ENCODE measurements at places on chromosomes 13 and 19.

DNA sequence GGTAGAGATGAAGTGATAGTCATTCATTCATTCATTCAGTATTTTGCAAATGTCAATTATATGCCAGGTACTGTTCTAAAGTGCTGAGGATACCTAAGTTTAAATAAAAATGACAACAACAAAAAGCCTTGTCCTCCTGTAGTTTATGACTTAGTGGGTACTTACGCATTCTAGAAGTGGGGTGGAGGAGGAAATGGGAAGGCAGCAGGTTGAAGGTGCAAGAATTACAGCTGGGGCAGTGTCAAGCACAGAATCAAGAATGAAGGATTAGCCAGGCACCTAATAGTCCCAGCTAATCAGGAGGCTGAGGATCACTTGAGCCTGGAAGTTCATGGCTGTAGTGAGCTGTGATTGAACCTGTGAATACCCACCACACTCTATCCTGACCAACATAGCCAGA is 90.7 kb upstream of the STARD13 start:
- DNase-seq, result no peak

- no peak for DNase-seq
Observed at GRCh38 chr19:2477732-2478191, 1.8 kb downstream of the GADD45B start.

DNA sequence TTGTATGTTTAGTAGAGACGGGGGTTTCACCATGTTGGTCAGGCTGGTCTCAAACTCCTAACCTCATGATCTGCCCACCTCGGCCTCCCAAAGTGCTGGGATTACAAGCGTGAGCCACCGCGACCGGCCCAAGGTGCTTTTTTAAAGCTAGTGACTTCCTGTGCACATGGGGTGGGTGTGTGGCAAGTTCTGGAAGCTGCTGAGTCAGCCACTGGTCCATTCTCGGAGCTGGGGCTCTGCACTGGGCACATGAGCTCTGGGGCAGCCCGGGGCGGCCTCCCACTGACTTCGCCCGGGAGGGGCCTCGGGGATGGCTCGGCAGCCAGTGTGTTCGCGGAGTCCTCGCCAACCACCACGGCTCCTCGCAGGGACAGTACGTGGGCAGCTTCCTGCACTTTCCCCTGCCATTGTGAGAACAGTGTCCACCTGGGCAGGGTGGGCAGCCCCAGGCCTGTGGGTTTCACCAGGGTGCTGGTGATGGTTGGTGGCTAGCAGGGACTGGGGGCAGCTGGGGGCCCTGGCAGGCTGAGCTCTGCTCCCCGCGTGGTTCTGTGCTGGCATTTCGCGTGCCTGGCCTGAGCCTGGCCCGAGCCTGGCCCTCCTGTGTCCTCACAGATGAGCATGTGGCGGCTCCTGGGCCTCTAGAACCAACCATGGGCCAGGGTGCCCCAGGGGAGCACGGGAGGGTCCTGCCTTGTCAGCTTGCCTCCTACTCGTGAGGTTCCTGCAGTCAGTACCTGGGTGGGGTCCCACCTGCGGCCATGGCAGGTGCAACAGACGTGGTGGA is 12.2 kb downstream of the CBARP start:
- DNase-seq, result no peak

DNA sequence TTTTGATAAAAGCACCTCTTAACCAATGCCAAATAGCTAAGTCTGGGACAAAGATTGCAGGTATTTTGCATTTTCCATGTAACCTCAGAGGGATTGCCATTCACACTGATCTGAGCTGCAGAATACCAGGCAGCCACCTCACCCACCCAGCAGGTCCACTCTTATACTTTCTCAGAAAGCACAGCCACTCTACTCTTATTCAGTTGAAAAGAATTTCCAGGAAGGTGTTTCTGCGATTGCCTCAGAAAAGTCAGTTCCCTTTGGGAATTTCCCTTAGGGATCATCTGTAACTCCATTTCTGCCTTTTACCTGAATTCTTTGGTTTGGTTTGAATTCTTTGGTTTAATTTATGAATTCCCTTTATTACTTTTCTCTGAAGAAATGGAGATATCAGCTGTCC is 904 bp upstream of the ALOX5AP start:
- no peak for DNase-seq

- no peak for DNase-seq
Observed at GRCh38 chr19:46631481-46631880, 4.5 kb downstream of the GNG8 start.

DNA sequence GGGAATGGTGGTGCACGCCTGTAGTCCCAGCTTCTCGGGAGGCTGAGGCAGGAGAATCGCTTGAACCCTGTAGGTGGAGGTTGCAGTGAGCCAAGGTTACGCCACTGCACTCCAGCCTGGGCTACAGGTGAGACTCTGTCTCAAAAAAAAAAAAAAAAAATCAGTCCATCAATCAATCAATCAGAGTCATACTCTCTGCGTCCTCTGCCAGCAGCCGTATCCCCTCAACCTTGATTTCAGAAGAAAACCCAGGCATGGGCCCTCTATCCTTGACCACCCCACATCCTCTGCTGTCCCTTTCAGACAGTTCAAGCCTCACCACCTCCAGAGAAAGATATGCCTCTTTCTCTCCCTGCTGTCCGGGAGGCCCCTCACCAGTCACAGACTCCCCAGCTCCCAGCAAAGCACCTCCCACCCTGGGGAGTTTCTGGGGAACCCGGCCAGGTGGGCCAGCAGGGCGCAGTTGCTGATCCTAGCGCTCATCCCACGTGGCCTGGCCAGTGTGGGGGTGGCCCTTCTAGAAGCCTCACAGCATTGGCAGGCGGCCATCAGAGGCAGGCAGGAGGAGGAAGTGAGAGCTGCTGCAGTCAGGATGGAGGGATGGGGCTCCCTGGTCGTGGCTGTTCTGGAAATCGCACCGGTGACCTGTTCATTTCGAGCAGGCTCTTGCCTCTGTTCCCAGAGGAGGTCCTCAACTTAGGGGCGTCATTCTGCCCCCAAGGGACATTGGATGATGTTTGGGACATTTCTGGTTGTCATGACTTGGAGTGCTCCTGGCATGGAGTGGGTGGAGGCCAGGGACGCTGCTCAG is 10.2 kb upstream of the JSRP1 start:
- DNase-seq, result no peak

DNA sequence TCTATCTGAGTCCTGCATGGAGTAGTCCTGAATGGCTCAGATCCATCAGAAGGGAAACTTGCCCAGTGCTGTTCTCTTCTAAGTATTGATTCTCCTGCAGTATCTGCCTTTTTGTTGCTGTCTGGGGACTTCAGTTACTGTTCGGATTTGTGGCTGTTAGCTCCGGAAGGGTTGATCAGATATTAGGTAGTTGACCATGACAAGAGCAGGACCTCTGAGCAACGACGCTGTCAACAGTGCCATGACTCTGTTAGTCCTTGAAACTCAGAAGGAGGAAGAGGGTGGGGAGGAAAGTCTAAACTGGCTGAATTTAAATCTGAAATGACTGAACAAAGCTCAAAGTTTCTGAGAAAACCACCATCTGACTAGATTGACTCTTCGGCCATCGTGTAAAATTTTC is 42.2 kb downstream of the CCNE1 start:
- no peak for DNase-seq

DNA sequence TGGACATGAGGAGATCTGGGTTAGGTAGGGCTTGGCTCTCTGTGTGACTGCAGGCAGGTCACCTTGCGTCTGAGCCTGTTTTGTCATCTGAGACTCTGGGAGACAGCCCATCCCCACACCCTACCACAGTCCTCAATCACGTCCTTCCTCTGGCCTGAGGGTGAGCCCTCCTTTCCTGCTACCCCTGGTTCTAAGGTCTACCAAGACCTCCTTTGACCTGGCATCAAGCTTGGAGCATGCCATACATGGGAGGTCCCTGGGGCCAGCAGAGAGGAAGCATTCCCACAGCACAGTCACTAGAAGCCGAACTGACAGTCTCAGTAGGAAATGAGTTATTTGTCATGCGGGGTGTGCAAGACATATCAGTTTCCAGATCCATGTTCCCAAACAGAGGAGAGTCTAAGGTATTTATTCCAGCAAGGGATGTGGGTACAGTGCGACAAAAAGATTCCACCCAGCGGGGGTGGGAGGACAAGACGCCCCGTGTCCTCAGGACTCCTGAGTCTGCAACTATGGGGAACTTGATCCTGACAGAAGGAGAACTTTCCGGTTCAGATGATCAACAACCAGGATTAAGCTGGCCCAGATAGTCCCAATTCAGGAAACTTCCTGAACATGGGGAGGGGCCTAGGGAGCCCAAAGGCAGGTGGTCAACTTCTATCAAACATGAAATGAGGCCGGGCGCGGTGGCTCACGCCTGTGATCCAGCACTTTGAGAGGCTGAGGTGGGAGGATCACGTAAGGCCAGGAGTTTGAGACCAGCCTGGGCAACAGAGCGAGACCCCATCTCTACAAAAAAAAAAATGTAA is 9.5 kb downstream of the ARRDC2 start:
- DNase-seq, result no peak

GRCh38 chr19:10110972-10111317 is 548 bp upstream of the P2RY11 start:
- DNase-seq, result no peak

- no peak for DNase-seq
Observed at GRCh38 chr13:48304143-48304876, 759 bp downstream of the RB1 start.

DNA sequence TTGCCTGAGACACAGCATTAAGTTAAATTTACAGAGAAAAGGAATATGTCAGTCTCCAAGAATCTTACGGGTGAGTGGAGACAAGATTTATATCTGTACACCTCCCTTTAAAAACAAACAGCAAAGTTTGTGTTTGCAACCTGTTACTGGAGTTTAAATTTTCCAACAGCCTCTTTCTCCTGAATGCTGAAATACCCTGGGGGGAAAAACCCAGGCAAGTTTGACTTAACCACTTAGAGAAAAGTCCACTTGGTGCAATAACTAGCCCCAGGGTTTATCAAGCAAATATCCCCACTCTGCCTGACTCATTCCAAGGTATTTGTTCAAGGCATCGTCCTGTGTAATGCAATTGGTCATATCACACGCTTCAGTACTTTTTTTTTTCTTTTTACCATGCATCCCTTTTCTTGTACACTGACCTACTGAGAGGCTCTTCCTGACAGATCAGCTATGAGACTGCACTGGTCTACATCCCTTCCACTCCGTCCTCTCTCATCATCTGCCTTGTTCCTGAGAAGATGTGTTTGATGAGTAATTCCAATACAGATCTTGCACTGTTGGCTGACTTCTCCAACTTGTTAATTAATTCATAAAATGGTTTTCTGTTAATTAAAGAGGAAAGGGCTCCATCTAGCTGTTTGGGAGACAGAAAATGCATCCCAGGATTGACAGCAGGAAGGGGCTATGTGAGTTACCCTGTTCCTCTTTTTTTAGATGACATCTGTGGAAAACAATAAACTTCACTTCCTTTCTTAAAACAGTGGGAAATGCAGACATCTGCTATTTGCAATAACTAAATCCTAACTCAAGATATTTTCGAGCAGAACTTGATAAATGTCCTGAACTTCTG is 212.5 kb upstream of the IRS2 start:
- DNase-seq, result peak; percentile 73

DNA sequence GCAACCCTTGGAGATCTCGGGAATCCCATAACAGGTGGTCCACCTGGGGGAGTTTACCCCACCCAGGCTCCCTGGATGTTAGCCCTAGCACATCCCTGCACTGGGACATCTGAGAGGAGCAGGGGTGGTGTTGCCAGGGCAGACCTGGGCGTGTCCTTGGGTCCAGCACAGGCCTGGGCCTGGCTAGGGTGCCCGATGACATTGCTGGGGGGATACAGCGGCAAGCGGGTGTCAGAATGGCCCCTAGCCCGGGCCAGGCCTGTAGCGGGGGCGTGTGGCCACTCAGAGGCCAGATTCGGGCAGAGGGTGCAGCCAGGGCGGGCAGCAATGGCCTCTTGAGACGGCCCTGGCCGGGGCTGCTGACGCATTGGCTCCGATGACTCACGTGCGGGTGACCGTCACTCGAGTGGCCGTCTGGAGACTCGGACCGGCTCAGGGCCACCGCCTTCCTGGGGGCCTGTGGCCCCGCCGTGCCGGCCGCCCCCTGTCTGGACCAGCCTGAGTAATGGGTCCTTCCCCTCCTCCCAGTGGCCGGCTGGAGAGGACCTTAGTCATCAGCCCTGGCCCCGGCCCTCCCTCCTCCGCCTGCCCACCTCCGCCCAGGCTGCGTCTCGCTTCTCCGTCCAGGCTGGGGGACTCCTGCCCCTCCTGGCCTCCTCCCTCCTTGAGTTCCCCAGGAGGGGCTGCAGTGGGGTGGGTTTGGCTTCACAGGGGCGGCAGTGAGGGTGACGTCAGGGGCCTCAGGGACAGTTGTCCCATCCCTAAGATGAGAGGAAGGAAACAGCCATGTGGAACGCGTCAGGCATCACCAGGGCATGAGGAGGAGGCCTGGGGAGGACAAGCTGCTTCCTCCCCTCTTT is 23.2 kb upstream of the CRTC1 start:
- DNase-seq, result no peak

DNA sequence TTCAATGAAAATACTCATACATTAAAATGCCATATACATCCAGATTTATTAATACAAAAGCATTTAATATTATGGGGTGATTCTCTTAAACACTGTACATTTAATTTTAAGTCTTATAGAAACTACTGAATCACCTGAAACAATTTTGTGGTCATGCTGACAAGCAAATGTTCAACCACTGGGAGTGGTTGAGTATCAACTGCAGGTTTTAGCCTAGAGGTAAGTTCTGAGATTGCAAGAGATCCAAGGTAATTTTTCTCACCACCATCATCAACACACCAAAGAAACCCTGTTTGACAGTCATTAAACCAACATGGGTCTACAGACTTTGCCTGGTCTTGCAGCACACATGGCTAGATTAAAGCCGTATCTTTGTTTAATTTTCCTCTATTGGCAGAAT is 196.3 kb downstream of the LHFPL6 start:
- DNase-seq, result no peak

DNA sequence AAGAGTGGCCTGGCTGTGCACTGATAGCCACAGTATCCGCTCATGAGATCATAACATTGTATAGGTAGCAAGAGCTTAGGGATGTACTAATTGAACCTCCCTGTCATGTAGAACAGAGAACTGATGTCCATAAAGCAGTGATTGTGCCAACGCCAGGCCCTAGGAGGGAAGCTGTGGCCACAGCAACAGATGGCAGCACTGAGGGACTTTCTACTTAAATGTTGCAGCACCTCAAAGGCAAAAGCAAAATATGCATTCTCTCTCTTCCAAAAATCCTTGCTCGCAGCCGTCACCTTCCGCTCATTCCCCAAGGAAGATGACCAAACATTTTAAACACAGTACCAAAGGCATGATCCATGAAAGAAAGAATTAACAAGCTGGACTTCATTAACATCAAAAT is 32.3 kb downstream of the COL4A1 start:
- no peak for DNase-seq

- DNase-seq, result no peak
Observed at GRCh38 chr19:40604647-40605215, 3.6 kb downstream of the LTBP4 start.

- no peak for DNase-seq
Observed at GRCh38 chr13:42116225-42116624, 67.8 kb downstream of the DGKH start.

DNA sequence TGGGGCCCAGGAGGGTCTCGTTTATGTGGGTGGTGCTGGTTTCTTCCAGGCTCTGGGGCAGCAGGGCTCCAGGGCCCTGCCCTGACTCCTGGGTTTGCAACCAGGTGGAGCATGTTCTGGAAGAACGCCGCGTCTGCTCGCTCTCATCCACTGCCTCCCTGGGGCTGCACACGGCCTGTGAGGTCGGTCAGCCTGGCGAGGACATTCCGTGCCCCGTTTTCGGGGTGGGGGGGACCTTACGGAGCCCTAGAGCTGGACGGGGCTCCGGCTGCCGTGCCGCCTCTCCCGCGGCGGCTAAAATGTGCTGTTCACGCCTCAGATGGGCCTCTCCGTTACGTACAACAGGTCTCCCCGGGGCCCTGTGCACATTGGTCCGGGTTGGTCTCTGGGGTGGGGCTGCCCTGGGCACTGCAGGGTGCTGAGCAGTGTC is 3.3 kb downstream of the GNA11 start:
- DNase-seq, result no peak
